ENCODE measurements at places on chromosomes 13 and 19.

DNA sequence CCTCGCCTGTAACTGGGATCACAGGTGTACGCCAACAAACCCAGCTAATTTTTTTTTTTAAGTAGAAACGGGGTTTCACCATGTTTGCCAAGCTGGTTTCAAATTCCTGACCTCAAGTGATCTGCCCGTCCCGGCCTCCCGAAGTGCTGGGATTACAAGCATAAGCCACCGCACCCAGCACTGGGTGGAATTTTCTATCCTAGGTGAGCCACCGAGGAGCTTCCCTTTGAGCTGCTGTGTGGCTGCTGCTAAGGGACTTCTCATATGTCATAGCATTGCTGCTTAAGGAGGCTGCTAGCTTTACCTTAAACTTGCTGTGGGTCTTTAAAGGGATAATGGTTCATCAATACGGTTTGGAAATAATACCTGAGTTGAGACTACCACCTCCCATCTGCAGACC is 2.9 kb upstream of the AMER2 start:
- DNase-seq, result no peak

GRCh38 chr13:51067706-51068105 is 43.4 kb downstream of the C13orf42 start:
- no peak for DNase-seq

DNA sequence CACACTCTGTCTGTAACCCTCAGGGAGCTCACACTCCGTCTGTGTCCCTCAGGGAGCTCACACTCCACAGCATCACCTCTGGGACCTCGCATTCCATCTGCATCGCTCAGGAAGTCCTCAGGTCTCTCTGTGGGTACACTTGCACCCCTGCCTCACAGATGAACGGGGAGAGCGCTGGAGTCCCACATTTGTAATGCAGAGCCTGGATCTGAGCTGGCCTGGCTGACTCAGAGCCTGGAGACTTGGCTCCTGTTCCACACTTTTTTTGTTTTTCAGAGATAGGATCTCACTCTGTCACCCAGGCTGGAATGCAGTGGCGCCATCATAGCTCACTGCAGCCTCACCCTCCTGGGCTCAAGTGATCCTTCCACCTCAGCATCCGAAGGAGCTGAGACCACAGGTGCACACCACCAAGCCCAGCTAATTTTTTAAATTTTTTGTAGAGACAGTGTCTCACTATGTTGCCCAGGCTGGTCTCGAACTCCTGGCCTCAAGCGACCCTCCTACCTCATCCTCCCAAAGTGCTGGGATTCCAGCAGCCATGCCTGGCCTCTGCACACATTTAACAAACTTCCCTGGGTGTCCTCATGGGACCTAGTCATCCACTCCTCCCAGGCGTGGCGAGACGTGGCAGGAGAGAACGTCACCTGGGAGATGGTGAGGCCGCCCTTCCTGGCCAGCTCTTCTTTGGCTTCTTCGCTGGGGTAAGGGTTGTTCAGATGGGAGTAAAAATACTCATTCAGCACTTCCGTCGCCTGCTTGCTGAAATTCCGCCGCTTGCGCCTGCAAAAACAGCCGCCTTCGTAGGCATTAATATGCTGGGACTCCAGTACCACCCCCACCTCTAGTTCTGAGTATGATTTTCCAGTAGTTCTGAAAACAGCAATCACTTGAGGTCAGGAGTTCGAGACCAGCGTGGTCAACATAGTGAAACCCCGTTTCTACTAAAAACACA is 31.0 kb downstream of the CILP2 start:
- no peak for DNase-seq

DNA sequence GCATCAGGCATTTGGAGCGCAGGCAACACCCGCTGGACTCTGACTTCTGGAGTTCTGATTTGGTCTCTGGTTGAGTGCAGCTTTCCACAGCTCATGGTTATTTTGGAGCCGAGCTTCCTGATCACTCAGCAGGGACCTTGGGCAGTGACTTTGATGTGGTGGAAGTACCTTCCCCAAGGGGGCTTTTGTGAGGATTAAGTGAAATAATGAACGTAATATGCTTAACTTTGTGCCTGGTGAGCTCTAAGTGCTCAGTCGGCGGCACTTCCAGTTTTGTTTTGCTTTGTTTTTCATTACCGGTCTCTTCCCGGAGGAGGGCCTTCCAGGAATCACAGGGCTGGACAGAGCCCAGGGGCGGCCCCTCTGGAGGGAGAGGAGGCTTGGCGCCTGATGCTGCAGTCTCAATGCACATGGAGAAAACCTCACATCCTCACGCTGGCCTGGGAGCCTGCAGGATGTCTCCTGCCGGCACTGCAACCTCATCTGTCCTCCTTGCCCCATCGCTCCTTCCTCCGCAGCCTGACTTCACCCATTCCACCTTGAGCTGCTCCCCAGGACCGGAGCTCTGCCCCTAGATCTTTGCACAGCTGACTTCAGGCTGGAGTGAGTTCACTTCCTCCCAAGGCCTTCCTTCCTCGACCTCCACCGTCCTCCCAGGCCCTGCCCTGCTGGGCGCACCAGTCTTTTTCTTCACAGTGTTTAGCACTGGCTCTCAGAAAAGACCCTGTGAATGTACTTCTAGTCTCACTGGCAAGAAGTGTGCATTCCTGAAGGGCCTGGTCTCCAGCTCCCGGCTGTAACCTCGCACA is 1.5 kb downstream of the PLEKHF1 start:
- DNase-seq, result no peak

- no peak for DNase-seq
Observed at GRCh38 chr13:67023130-67023876, 206.8 kb downstream of the PCDH9 start.

DNA sequence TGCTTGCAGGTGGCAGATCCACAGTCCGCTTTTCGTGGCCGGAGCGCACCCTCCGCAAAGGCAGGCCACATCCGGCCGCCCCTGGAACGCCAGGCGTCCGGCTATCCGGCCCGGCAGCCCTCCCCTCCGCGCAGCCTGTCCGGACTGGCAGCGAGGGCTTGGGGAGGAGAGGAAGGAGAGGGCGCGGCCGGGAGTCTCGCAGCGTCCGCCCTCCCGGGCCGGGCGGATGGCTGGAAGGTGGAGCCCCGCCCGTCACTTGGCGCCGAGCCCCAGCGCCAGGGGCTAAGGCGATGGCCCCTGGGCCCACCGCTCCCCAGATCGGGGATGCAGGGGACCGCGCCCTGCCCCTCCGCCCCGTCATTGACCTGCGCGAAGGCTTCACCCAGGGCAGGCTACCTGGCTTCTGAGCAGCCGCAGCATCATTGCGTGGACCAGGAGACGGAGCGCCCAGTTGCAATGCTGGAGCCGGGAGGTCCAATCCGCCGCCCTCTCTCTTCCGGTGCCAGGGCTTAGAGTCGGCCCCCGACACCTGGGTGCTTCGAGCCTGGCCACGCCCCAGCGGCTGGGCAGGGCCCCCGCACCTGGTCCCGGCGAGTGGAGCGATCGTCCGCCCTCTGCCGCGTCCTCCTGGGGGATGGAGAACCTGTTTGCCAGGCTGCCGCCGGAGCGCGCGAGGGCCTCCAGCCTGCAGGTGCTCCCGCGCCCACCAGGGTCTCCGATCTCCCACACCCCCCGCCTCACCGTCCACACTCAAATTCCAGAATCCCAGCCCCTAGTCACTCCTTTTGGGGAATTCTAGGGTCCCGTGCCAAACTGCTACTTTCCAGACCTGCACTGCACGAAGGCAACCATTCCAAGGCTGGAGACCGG is at the start of gene FUT1:
Gene FUT1 (minus strand): TSS at position 146 of the 870 bp plus-strand sequence. CDS start 1,360 bp downstream, outside the sequence.
- no peak for DNase-seq

DNA sequence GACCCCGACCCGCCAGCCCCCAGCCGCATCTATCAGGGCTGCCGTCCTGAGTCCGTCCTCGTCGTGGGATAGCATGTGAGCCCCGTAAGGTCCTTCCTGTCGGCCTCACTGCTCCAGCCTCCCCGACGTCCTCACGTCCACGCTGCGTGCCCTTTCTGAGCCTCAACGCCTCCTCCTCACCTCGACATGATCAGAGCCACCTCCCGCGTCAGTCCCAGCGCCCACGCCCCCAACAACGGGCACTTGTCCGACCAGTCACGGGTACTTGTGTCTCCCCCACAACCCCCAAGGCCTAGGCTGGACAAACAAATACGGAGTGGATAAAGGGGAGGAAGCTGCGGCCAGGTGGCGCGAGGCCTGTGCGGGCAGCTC is 665 bp downstream of the ZNF497 start:
- no peak for DNase-seq

GRCh38 chr13:71613066-71613745 is 253.8 kb downstream of the DACH1 start:
- DNase-seq, result no peak

DNA sequence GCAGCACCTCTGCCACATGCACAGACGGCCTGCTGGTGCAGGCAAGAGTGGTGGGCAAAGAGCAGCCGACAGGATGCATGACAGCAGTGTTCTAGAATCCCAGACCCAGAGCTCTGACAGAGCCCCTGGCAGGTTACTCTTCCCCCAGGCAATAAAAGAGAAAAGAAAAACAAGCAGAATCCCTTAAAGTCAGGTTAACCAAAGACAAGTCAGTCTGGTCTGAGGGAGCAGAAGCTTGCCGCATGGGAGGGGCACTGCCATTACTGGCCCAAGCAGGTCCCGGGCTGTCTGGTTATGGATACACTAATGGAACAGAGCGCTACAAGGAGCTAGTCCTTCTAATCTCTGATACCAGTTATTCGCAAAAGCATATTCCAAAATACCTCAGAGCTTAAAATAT is 36.1 kb upstream of the DOCK9 start:
- no peak for DNase-seq

- no peak for DNase-seq
Observed at GRCh38 chr13:38180670-38181069, 169.0 kb upstream of the UFM1 start.

- no peak for DNase-seq
Observed at GRCh38 chr19:28422046-28422445, 790.9 kb downstream of the UQCRFS1 start.

DNA sequence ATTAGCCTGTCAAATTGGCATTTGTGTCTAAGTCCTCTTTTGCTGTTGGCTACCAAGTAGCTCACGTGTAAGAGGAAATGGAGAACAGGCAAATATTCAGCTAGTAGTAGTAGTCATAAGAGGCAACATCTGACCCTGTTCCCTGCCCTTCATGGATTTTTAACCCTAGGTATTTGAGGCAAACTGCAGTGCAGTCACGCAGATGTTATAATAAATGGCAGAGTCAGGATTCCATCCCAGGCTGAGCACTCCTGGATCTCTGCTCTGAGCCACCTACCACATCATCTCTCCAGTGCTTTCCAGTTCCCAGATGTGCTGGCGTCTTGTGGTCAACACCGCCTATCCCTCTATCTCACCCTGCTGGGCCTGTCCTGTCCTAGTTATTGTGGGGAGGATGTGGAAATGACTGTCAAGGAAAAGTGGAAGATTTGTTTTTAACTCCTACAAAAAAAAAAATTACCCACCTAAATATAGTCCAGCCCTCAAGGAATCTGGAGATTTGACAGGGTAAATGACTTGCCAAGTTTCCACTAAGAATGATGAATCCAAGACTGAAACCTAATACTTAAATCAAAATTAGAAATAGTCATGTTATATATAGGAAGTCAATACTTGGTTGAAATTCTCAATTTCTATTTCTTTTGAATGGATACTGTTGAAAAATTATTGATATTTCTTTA is 322.9 kb downstream of the GPC6 start:
- no peak for DNase-seq

- DNase-seq, result no peak
Observed at GRCh38 chr19:43570174-43570791, 5.0 kb downstream of the XRCC1 start.

- DNase-seq, result no peak
Observed at GRCh38 chr19:42629191-42629590, 34.5 kb upstream of the CEACAM8 start.

GRCh38 chr13:106474912-106475311 is 60.5 kb downstream of the EFNB2 start:
- no peak for DNase-seq

DNA sequence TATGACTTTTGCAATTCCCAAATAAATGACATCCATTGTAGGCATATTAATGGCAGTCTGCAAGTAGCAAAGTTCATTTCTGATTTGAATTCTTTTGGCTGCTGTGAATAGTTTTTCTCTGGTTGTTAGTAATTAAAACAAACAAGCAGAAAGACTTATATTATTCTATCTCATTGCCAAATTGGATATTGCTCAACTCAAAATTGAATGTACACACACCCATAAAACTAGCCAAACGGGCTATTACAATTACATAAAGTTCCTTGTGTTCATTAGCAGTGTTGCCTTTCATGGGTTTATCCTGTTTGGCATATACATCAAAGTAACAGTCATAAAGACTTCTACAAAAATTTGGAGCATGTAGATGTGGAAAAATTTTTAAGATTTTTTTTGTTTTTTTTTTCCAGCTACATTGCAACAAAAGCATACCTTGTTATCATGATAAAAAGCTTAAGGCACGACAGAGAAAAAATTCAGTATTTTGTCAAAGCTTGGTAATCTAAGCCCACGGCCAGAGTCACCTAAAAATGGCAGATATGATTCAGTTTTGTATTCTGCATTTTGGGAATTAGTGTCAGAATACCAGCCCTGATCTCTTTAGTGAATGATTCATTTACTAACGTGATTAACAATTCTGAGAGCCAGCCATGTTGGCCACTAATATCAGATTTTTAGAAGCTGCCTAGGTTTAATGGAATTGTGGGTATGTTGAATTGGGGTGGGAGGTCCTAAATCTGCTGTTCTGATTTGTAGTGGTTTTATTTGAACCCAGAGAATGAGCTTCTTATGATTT is 108.4 kb downstream of the KLF5 start:
- DNase-seq, result no peak

GRCh38 chr13:100389617-100390016 is 199.0 kb downstream of the GGACT start:
- DNase-seq, result no peak

GRCh38 chr19:16721051-16721450 is 1.4 kb downstream of the NWD1 start:
- no peak for DNase-seq

DNA sequence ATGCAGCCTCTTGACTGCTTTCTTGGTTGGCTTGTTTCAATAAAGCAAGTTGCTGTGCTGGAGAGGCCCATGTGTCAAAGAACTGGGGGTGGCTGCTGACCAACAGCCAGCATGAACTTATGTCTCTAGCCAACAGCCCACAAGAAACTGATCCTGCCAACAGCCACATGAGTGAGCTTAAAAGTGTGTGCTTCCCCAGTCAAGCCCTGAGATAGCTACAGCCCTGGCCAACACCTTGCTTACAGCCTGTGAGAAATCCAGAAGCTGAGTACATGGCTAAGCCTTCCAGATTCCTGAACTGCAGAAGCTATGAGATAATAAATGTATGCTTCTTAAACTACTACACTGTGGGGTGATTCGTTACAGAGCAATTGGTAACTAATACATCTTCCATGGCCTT is 38.9 kb upstream of the IPO5 start:
- DNase-seq, result no peak

GRCh38 chr13:80010846-80011245 is 330.1 kb downstream of the SPRY2 start:
- DNase-seq, result no peak

GRCh38 chr19:39916851-39917396 is 17.5 kb downstream of the FCGBP start:
- no peak for DNase-seq

DNA sequence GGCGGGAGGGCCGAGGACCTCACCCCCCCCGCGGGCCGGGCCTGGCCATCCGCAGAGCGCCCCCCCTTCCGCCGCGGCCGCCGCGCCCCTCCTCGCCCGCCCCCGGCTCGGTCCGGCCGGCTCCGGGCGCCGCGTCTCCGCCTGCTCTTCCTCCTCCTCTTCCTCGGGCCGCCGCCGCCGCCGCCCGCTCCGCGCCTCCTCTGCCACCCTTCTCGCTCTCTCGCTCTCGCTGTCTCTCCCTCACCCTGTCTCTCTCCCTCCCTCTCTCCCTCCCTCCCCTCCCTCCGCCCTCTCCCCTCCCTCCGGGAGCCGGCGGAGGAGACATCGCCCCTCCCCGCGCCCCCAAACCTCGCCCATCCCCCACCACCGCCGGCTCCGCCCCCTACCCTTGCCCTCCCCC is at the start of gene SHANK1:
Gene SHANK1 (minus strand): TSS at position 237 of the 400 bp plus-strand sequence. CDS start 2,883 bp downstream, outside the sequence.
- DNase-seq, result no peak

Data from stimulated activated CD4-positive, alpha-beta T cell treated with anti-CD3 and anti-CD28 coated beads, Interleukin-1b, Interleukin-23, amount 100 ng/mL, for 24 hours (primary cell).